Left cardiac atrium (tissue), 4 donors: ENCODE measurements at places on chromosomes 4 and X. TPM values are rescaled to one million over a fixed set of nuclear protein-coding genes. Genes with fewer than 3 reads are reported as not detected.

Gene PCDH18
- 21.1 TPM for total RNA-seq

Gene PRR32
- total RNA-seq: 4.9 TPM

Gene RHOXF1
- 0.34 TPM for total RNA-seq

Gene SLC26A1
- 0.27 TPM for total RNA-seq

Gene MUC7
- total RNA-seq: not detected

DNA sequence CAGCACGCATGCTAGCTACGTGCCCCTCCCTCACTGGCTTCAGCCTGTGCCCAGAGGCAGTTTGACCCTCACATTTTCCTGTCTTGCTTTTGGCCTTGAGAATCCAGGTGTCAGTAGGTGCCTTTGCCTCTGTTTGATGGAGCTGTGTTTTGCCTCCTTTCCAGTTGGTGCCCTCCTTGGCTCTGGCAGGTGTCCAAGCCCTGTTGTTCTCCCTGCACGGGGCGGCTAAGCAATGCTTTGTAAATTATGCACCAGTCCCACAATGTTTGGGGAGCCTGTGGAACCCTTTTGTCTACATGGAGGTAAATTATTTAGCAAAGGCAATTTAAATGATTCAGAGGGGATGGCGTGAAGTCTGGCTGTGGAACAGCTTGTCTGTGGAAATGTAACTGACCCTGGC is 202.9 kb upstream of the BOD1L1 start:
- peak; percentile 23 for DNase-seq

DNA sequence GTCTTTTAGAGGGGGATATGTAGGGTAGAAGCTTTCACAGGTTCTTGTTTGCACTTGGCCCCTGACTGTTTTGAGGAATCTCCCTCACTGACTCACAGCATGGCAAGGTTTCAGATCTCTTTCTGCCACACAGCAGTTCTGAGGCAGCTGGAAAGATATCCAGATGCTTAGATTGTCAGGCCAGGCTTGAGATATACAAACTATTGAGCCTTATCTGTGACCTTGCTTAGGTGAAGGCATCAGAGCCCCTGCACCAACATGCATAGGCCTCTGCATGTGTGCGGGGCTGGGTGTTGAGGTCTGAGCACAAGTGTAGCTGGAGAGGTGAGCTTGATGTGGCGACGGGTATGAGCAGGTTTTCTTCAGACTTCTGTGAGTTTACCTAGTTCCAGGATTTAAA is 80.9 kb upstream of the MSANTD1 start:
- DNase-seq: no peak

- DNase-seq: no peak
These were observed 23.3 kb downstream of the RNF212 start for GRCh38 chr4:1090036-1090435.

- no peak for DNase-seq
These were observed 48.8 kb downstream of the MCUB start for GRCh38 chr4:109608879-109609278.

DNA sequence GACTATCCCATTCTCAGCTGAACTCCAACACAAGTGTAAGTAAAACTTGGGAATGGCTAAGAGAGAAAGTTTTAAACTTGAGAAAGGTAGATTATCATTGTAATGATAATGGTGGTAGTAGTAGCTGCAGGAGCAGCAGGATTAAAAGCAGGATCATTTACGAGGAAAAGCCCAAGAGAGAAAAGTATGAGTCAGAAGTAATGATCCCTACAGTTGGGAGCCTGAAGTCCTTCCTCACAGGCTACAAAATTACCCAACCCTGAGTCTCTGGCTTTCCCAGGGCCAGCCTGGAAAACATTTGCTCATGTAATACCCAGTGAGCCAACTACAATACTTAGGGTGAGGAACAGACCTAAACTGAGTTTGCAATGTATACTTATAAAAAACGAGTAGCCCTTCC is 4.4 kb upstream of the PRDM8 start:
- DNase-seq: no peak

- DNase-seq: no peak
These were observed 79.2 kb upstream of the DKK2 start for GRCh38 chr4:107115185-107115847.

DNA sequence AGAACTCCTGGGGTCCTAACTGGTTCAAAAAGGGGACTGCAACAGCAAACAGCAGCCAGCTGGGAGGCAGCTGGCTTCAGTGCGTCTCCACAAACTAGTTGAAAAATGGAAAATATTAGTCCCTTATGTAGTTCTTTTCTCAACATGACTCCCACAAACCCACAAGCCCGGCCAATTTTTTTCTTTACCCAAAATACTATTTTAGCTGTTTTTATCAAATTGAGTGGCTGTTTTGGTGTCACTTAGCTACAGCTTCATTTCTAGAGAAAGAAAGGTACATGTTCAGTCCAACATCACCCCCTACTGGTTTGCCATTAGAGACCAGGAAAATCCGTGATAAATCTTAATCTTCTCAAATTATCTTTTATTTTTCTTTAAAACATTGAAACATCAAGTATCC is 97.2 kb downstream of the GUCY2F start:
- no peak for DNase-seq

- no peak for DNase-seq
These were observed 90.6 kb downstream of the ZNF518B start for GRCh38 chr4:10366628-10367027.
